SK-N-MC (cell line): ENCODE measurements at places on chromosomes 5 and 9.

DNA sequence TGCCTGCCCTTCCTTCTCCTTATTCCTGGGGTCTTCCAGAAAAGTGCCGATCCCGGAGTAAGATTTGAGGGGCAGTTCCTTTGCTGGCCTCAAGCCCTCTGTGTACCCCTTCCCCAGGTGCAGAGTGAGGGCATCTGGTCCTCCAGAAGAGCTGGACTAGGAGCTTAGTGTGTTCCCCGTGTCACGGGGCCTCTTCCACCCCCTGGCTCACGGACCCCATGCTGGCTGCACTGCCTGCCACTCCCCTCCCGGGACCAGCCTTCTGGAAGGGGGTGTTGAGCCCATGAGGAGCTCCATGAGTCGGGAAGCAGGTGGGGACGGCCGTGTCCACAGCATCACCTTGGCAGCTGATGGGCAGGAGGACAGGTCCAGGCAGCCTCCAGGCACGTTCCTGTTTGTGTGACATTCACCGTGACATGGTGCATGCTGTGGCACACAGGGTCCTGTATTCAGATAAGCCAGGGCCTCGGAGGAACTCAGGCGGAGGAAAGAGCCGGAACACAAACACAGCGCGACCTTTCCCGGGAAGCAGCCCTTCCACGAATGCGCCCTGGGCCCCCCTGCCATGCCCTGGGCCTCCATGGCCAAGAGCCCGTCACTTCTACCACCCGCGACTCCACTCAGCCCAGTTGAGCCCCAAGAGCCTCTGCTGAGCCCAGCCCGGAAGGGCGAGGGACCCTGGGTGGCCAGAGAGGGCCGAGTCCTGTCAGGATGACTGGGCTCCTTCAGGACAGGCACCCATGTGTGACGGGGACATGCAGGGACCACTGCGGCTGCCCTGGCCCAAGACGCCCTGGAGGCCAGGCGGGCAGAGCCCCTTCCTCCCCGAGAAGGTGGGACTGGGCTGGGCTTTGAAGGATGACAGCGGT lies 5.9 kb upstream of the LCN1 start:
- DNase-seq: no peak

- peak; percentile 93 for DNase-seq
Measured at GRCh38 chr5:140295414-140295813, 7.5 kb downstream of the PFDN1 start.

DNA sequence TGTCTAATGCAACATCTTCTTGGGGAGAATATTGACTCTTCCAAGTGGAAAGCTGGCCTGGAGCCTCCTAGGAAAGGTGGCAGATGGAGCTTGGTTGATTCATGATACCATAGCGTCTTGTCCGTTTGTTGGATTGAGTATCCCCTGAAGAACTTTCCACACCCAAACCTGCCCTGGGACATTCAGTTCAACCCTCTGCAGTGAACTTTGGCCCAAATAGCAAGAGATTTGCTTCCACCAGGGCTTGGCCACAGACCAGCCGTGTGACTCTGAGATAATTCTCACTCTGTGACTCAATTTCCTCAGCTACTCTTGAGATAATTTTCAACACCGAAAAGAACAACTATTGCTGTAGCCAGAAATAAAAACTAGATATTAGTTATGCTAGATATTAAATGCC lies 108.0 kb upstream of the RAD23B start:
- no peak for DNase-seq

DNA sequence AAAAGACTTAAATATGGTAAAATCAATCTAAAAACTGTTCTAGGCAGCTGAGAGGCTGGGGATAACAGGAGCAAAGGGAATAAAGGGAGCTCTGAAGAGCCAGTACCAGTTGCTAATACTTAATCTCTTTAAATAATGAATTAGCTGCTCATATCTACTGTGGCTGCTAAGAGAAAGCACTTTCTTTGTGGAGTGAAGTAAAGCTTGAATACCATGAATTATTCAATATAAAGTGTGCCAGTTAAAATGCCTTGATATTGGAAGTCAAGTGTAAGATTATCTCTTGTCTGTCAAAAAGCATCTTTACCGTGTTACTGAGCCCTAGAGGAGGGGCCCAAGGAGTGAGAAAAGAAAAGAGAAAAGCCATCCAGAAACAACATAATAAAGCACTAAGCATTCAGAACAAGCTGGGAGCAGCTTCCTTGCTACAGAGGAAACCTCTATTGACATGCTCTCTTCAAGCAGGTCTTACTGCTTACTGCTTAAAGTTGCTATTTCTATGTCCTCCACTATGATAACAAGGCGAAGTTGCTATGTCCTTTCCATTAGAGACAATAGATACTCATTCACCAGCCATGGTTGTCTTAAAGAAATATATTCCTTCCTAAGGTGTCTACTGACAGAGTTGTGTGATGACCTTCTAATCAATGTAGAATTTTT lies 297.4 kb downstream of the CETN3 start:
- no peak for DNase-seq

GRCh38 chr5:91022518-91022917 lies 360.6 kb downstream of the ARRDC3 start:
- DNase-seq: no peak

DNA sequence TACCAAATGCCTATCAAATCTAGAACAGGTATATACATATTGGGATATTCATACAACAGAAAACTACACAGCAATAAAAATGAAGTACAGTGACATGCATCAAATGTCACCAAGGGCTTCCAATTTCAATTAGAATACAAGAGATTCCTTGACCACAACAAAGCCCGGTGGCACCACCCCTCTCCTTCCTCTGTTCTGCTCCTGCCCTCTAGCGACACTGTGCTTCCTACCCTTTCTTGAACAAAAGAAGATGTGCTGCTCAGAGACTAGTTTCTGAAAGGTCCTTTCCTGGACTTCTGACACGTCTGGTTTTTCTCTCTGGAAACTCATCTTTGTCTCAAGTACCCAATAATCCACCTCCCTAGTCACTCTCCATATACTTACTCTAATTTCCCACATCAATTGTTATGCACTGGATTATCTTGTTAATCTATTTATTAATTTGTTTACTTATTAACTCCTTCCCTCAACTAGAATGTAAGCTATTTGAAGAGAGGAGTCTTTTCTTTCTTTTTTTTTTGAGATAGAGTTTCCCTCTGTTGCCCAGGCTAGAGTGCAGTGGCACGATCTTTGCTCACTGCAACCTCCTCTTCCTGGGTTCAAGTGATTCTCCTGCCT lies 70.4 kb upstream of the CTSV start:
- peak; percentile 2 for DNase-seq

DNA sequence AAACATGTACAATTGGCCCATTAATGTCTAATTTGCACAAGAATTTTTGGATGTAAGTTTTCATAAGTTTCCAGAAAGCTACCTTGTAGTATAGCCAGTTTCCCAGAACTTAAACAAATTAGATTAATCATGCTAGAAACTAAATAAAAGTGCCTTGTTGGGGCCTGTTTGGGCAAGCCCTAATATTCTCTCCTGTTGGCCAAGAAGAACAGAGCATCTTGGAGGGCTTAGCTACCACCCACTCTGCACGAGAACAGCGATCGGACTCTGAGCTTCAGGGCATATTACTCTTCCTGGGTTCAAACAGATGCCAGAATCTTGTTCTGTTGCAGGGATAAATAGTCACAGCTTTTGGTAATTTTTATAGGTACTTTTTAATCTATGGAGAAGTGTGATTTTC lies 88.2 kb downstream of the GAS1 start:
- no peak for DNase-seq

- no peak for DNase-seq
Measured at GRCh38 chr9:135835131-135835530, 72.2 kb downstream of the CAMSAP1 start.

- DNase-seq: no peak
Measured at GRCh38 chr9:86731511-86732063, 215.7 kb downstream of the GAS1 start.

GRCh38 chr5:60843936-60844905 lies at the start of gene ELOVL7:
ELOVL7 (minus strand) TSS chr5:60844269; CDS start chr5:60787397, 56,872 bp downstream.
- no peak for DNase-seq

DNA sequence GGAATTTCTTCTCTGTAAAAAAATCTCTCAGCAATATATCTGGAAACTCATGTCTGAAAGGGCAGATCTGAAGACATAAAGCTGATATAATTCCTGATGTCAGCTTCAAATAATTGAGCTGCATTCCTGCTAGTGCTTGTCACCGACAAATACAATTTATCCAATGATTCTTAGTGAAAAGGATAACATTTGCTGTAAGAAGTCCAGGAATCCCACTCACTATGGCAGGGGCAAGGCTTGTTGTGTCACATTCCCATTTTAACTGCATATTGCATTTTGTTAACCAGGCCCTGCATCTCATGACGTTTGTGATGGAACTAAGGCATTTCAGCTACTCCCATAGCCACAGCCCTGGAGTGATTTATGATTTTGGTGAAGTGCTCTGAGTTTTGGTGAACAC lies 160.1 kb upstream of the DAB2 start:
- no peak for DNase-seq

GRCh38 chr5:67842806-67843205 lies 372.8 kb upstream of the PIK3R1 start:
- no peak for DNase-seq

DNA sequence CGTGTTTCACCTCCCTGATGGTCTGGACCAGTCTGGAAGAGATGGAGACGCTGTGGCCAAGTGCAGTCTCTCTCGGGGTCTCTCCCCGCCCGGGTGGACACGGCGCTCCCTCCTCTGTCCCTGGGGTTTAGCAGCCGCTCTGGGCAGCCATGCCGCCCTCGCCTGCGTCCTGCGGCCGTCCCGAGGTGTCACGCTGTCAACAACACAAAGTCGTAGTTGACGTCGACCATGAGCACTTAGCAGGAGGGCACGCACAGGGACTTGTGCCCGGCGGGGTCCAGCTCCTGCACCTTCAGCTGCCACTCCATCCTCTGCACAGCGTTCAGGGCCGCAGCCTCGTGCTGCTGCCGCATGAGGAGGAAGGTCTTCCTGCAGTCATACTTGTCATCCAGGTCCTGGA lies 368.9 kb downstream of the CDH9 start:
- no peak for DNase-seq

DNA sequence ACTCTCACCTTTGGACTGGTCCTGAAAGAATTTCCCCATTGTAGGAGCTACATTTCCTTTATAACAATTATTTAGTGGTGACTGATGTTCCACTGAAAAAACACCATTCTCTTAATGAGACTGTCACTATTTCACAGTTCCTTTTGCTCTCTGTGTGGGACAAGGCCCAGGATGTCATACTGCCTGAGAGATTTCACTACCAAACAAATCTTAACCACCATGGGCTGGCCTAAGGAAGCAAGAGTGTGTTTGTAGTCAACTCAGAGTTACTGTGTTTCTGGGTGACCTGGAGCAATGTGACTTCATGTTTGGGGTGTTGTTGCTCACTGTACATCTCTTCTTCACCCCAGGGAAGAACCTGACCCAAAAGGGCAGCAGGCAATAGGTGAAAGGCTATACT lies 50.1 kb upstream of the ZNF608 start:
- DNase-seq: no peak

GRCh38 chr9:85290019-85290418 lies 451.7 kb downstream of the AGTPBP1 start:
- no peak for DNase-seq

DNA sequence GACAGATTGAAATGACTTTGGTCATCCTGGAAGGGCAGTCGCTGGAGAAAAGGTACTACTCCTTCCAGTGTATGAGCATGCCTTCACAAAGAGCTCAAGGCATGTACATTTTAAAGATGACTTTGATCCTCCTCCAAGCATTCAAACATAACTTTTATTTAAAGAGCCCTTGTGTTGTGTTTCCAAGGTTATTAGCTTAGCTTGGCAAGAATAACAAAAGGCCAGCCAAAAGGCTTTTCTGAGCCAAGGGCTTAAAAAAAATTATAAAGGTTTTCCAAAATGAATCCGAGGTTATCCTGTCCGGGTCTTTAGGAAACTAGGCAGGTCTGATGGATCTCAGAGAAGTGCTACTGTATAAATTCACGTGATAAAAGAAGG lies 71.0 kb upstream of the PLPP6 start:
- DNase-seq: no peak

- DNase-seq: no peak
Measured at GRCh38 chr5:41598011-41598410, 87.6 kb upstream of the PLCXD3 start.

- no peak for DNase-seq
Measured at GRCh38 chr9:136100700-136101614, 5.9 kb upstream of the NACC2 start.

GRCh38 chr5:155926031-155926430 lies 400.9 kb upstream of the SGCD start:
- no peak for DNase-seq

- DNase-seq: no peak
Measured at GRCh38 chr5:33781286-33781685, 110.5 kb downstream of the ADAMTS12 start.

- DNase-seq: no peak
Measured at GRCh38 chr5:134114886-134115805, 665 bp downstream of the TCF7 start.

DNA sequence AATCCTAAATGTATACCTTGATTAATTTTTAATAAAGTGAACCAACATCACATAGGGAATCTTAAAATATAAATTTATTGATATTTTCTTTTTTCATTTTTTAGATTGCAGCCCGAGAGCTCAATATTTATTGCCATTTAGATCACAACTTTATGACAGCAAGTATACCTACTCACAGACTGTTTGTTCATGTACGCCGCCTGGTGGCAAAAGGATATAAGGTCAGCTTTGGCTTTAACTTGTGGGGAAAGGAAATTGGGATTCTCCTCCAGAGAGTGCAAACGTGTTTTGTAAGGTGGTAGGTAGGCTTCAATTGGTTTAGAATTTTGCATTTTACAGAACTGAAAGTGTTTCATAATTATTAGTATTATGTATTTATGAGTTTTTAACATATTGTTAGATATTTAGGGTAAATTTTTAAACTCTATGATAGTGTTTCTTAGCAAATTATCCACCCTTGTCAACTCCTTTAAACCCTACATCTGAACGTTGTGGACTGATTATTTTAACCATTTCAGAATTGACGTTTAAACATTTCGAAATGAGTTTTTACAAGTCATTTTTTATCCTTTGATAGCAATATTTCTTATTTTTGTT lies 17.5 kb upstream of the DHFR start:
- DNase-seq: peak; percentile 62

GRCh38 chr5:32808783-32809182 lies 97.7 kb downstream of the NPR3 start:
- DNase-seq: no peak

DNA sequence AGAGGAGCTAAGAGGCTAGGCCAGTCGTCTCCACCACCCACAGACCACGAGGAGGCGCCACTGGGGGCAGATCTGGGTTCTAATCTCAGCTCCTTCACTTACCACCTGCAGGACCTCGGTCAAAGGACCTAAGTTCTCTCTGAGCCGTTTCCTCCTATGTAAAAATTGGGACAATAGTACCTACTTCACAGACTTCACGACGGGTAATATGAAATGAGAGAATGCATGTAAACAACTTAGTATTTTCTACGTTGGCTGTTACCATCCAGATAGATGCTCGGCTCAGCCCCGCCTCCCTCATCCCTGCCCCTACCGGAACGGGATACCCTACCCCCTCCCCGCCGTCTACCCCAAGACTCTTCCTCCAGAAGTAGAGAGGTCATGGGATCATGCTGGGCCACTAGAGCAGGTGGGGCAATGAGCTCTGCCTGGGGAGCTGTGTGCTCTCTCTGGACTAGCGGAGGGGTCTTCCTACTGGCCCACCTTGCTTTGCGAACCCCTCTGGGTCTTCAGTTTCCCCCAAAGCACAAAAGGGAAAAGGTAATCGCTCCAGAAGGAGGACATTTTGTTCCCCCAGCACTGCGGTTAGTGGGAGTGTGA lies 541 bp downstream of the GNPDA1 start:
- DNase-seq: no peak
